Stimulated activated CD4-positive, alpha-beta T cell treated with anti-CD3 and anti-CD28 coated beads, Interleukin-15, amount 100 ng/mL, for 48 hours (primary cell): ENCODE measurements at places on chromosomes 13 and 19.

- DNase-seq, result no peak
These were observed 978.7 kb downstream of the SLITRK5 start for GRCh38 chr13:88649855-88650254.

- DNase-seq, result no peak
These were observed 230.8 kb downstream of the DCT start for GRCh38 chr13:94248454-94249228.

DNA sequence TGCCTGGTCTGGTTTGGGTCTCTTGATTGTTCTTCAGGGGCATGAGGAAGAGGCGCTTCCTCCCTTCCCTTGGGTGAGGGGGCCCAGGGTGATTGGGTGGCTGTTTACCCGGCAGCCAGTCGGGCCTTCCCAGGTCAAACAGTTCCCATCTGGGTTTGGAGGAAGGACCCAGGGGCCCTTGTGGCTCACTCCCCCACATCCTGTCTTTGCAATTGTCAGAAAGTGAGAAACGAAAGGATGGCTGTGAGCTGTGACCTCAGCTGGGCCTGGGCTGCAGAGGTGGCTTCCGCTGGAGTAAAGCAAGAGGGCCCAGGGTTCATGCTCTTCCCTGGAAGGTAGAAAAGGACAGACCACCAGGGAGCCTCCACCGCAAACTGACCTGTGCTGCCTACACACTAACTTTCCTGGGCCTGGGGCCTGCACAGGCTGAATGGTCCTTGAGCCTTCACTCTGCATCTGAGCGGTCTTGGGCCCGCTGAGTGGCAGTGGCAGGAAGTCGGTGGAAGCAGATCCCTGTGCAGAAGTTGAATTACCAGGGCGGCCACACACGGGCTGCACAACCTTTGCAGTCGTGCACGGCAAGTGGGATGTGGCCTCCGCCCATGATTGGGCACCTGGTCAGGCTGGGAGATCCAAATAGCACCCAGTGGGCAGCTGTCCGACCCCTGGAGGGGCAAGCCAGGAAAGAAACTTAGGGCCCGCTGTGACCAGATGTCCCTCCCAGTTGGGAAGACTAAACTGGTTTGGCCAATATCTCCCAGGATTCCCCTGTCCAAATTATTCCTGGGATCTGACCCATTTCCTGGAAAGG, 5.3 kb upstream of the CD79A start:
- DNase-seq, result peak; percentile 59

DNA sequence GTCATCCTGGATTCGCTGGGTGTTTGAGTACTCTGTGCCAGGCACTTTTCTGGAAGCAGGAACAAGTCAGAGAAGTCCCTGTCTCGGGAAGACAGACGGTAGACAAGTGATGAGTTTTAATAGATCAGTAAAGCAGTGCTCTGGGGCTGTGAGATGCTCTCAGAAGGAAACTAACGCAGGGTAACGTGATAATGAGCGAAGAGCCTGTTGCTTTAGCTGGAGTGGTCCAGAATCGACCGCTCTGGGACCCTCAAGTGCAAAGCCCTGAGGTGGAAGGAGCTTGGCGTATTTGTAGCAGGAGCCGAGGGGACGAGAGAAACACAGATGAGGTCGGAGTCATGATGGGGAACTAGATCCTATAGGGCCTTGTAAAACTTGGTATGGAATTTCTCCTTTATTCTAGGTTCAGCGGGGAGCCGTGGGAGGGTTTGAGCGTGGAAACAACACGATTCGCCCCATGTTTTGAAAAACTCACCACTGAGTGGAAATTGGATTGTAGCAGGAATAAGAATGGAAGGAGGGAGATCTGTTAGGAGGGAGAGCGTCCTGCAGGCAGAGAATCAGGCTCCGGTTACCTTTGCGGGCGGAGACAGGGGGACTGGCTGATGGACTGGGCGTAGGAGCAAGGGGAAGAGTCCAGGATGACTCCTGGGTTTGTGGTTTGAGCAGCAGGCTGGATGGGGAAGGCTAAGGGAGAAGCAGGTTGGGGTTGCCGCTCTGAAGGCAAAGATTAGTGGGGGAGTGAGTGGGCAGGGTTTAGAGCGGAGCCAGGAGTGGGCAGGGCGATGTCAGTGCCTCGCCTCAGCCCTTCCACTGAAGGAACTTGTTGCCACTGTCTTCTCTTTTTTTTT, 763 bp downstream of the POLD1 start:
- no peak for DNase-seq

GRCh38 chr13:88552966-88553365, 881.8 kb downstream of the SLITRK5 start:
- DNase-seq, result no peak

GRCh38 chr13:43965459-43965845, 85.7 kb downstream of the LACC1 start:
- DNase-seq, result no peak

DNA sequence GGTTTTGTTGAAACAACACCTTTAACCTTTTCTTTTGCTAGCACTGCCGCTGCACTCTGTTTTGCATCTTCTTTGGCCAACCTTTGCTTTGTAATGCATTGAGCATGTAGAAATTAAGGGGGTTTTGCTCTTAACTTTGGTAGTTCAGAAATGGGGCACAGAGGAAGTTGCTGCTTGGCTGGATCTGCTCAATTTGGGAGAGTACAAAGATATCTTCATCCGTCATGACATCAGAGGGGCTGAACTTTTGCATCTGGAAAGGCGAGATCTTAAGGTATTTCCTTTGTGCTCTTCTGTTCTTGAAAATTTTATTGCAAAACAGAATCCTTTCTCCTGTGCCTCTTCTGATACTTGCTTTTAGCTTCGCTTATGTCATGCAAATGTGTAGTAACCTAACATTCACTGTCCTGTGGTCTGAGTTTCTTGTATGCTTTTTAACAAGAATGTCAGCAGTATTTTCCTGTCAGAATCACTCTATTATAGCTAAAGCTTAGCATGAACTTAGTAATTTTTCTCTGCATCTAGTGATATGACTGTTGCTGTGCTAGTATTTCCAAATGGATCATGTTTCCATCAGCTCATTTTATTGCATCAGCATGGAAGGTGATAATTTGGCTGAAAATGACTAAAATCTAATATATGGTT, 50.7 kb upstream of the AKAP11 start:
- no peak for DNase-seq

- no peak for DNase-seq
These were observed 138.2 kb downstream of the KCNRG start for GRCh38 chr13:50153401-50153800.

GRCh38 chr13:31955741-31956140, 75.8 kb upstream of the FRY start:
- DNase-seq, result no peak

- DNase-seq, result no peak
These were observed 58.4 kb downstream of the SPRYD7 start for GRCh38 chr13:49877629-49878218.

- DNase-seq, result no peak
These were observed 6.0 kb downstream of the PLPPR2 start for GRCh38 chr19:11361037-11361770.

DNA sequence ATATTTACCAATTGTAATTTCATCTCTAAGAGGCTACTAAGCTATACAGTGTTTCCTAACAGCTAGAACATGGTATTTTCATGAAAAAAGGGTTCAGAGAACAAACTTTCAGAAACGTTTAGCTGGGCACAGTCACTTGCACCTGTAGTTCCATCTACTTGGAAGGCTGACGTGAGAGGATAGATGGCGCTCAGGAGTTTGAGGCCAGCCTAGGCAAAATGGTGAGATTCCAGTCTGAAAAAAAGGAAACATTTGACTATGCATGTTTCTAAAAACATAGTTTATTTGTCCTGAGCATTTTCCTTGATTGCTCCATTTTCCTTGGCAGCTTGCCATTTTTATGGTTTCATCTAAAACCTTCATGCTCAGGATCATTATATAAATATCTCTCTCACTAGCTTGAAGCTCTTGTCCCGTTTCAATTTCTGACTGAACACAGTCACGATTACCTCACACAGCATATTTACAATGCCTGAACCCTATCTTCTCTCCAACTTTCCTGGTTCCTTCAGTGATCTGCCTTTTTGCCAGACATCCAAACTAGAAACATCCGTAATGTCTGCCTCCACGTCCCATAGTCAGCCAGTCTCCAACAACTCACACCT, 200.8 kb downstream of the RGCC start:
- DNase-seq, result no peak

GRCh38 chr13:93767180-93767916, 540.7 kb downstream of the GPC6 start:
- DNase-seq, result no peak

DNA sequence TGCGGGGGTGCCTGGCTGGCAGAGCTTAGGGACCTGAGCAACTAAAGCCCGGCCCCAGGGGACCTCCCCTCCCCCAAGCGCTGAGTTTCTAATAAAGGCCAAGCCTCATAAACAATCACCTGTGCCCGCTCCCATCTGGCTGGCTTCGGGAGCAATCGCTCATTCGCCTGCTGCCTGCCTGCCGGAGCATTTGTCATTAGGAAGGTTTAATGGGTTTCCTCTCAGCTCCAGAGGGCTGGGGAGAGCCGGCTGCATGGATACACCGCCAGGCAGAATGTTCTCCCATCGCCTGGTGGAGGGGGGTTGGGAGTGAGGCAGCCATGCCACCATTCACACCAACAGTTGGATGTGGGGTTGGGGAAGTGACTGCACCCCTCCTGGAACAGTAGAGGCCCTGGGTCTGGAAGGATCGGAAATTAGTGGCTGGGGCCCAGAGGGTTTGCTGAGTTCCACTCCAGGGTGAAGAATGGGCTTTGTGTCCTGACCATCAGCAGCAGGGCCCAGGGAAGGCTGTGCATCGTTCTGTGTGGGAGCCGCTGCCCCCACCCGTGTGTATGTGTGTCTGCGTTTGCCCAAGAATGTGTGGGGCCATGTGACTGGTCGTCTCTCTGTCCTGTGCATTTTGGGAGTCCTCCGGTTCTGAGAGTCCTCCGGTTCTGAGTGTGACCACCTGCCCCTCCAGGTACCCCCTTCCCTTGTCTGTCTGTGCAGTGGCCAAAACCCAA, 15.3 kb downstream of the PIN1 start:
- DNase-seq, result no peak

- DNase-seq, result no peak
These were observed 22.8 kb downstream of the HAUS8 start for GRCh38 chr19:17052439-17052838.

DNA sequence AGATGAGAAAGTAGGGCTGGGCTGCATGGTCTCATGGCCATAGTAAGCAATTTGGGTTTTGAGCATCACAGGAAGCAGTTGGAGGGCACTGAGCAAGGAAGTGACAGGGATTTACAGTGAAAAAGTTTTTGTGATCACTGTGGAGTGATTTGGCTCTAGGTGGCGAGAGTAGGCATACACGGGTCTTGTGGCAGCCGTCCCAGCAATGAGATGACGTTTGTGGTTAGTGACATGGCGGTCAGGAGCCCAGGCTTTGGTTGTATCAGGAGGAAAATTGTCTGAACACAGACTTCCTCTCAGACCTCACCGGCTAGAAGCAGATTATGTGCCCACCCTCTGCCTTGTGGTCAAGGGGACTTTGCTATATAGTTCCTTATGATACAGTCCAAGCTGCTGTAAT, 3.3 kb downstream of the ZNF444 start:
- DNase-seq, result no peak

DNA sequence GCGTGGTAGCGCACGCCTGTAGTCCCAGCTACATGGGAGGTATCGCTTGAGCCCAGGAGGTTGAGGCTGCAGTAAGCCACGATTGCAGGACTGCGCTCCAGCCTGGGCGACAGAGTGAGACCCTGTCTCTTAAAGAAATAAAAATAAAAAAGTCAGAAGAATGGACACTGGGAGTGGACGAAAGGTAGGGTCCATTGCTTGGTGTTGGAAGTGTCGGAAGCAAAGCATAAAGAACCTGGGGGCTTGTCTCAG, 392 bp upstream of the ARHGAP33 start:
- no peak for DNase-seq

DNA sequence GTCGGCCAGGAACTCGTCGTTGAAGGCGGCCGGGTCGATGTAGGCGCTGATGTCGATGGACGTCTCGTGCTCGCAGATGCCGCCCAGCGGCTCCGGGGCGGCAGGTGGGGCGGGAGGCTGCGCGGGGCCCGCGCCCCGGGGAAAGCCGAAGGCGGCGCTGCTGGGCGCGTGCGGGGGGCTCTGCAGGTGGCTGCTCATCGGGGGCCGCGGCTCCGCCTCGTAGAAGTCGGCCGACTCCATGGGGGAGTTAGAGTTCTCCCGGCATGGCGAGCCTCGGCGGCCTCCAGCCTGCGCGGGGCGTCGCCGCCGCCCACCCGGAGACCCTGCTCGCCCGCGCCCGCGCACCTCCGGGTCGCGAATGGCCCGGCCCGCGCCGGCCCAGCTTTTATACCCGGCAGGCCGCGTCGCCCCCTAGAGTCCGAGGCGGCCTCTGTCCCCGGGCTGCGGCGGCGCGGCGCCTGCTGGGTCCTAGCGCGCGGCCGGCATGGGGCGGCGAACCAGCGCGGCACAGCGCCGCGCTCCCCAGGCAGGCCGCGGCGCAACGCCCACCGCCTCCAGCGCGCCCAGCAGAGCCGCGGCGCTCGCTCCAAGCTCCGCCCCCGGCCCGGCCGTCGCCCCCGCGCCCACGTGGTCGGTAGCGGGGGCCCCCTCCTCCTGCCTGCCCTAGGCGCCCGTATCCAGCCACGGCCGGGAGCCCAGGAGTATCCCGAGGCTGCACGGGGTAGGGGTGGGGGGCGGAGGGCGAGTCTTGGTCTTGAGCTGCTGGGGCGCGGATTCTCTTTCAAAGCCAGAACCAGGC, at the start of gene CEBPA:
Gene CEBPA, minus strand, starts transcription at position 360 of the 799 bp plus-strand sequence. Its CDS starts 120 bp downstream, at position 240.
- DNase-seq, result peak; percentile 13

DNA sequence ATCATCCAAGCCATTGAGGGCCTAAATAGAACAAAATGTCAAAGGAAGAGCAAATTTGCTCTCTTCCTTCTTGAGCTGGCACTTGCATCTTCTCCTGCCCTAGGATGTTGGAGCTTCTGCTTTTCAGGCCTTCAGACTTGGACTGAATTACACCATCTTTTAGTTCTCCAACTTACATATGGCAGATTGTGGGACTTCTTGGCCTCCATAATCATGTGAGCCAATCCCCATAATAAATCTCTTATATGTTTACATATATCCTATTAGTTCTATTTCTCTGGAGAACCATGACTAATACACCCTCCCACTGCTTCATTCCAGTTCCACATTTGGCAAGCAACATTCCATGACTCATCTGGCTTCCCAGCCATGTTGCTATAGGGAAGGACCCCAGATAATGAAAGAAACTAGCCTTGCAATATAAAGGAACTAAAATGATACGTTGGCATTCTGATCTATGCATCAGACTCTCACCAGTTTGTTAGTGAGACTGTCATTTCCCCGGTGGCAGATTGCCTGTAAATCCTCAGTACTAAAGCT, 11.0 kb upstream of the ACOD1 start:
- no peak for DNase-seq

DNA sequence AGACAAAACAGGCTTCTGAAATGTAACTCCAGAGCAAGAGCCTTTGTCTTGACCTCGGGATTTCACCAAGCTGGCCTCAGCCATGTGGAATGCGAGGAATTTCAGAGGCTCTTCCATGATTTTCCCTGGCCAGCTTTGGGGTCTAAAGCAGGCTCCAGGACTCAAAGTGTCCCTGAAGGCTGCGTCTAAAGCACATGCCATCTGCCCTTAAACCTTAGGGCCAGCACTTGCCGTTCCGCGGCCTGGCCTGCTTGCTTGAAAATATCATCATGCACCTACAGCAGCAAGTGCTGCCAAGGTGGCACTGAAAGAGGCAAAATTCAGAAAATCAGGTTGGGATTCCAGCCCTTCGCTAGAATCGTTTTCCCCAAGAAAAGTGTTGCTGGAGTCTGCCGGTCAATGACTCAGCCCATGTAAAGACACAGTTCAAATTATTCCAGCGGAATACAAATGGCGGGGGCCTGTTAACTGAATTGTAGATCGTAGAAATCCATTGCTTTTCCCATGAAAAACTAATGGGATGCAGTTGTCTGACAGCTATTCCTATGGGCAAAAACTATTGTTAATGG, 105.7 kb upstream of the RAP2A start:
- DNase-seq, result no peak
